NCI-H345 (cell line): ENCODE measurements at places on chromosomes 3 and 15.

GRCh38 chr3:100080573-100080972 is 33.7 kb downstream of the FILIP1L start:
- no peak for DNase-seq

DNA sequence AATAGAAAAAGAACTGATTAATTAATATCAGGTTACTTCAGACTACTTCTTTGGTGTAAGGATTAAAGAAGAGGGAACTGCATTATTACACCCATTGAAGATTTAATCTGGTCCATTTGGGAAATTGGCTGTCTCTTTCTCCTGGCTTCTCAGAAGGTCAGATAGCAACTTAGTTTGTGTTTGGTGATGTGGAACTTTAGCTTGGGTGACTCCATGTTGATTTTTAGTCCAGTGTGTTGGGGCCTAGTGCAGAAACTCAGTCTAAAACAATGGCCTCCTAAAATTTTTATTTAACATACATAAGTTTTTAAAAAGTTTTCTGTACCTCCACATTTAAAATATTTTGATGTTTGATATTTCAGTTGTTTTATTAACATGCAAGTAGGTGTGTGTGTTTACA is 27.6 kb upstream of the GPD1L start:
- DNase-seq: no peak

GRCh38 chr3:16072420-16073110 is 101.9 kb upstream of the GALNT15 start:
- DNase-seq: no peak

DNA sequence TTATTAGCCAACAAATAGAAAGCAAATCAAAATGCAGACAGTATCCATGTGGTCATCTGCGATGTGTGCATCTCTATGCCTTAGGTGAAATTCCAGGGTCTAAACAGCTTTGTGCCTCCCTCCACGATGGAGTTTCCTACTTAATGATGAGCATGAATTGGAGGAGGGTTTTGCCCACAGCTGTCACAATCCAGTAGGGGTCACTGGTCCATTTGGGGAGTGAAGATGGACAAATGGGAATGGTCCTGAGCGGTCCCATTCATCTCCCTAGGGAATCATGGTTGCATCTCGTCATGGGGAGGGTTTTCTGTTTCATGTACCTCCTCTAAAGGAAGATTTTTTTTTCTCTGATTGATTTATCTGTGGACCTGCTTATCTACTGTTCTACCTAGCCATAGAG is 358.0 kb downstream of the PTPRG start:
- no peak for DNase-seq
